SJSA1 (cell line): ENCODE measurements at places on chromosomes 4 and X. TPM values are rescaled to one million over a fixed set of nuclear protein-coding genes. Genes with fewer than 3 reads are reported as not detected.

- DNase-seq: no peak
- H3K4me3 ChIP-seq: no peak overlapping the region
- H3K27ac ChIP-seq: no peak overlapping the region
These were observed 147.1 kb downstream of the EVC2 start for GRCh38 chr4:5561286-5561685.

GRCh38 chrX:112087545-112087944 is 5.0 kb upstream of the TRPC5 start:
- no peaks in the 10 kb centered on the region for H3K4me1 ChIP-seq
- H3K27ac ChIP-seq: no peak overlapping the region
- DNase-seq: no peak
- H3K36me3 ChIP-seq: no peaks in the 10 kb centered on the region
- H3K27me3 ChIP-seq: no peaks in the 10 kb centered on the region
- H3K4me3 ChIP-seq: no peak overlapping the region

The MAGEA11 gene
- total RNA-seq: not detected in 2 replicates

DNA sequence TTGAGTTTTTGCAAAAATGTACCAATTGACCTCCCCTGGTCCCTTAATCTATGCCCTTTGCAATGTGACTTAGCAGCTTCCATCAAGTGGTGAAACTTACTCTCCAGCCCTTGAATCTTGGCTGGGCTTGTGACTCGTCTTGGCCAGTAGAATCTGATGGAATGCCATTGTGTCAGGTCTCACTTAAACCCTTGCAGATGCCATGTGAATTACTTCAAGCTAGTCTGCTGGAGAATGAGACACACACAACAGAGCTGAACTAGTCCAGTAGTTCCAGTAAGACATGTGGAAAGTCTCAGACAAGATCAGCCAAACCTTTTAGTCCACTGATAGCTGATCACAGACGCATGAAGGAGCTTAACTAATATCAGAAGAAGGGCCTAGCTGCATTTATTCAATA is 567.8 kb upstream of the CPEB2 start:
- no peaks in the 10 kb centered on the region for H3K36me3 ChIP-seq
- DNase-seq: no peak
- H3K4me1 ChIP-seq: no peaks in the 10 kb centered on the region
- H3K4me3 ChIP-seq: no peak overlapping the region
- H3K27ac ChIP-seq: no peak overlapping the region
- no peaks in the 10 kb centered on the region for H3K27me3 ChIP-seq

DNA sequence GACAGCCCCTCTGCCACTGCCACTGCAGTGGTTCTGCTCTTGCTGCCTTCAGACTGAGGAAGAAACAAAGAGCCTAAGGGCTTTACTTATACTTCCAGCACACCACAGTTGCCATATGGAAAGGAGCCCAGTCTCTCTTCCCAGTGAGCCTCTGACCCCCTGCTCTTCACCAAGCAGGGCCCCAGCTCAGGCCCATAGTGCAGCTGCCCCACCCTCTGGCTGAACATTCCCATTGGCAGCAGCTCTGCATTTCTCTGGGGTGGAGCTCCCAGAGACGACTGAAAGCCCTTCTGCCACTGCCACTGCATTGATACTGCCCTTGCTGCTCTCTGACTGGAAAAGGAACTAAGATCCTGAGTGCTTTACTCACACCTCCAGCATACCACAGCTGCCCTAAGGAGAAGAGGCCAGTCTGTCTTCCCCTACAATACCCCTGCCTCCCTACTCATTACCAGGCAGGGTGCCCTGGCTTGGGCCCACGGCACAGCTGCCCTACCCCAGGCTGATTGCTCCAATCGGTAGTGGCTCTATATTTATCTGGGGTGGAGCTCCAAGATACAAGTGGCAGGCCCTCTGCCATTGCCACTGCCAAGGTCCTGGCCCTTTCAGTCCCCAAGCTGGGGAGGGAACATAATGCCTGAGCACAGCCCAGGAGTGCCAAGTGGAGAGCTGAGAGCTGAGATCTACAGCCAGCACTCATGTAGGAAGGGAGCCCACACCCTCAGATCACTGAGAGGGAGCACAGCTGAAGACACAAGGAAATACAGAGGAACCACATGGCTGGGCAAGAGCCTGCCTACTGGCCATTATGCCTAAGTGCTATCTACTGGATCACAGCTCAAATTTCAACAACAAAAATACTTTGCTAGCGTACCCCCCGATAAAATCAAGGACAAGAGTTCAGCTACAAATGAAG is 36.0 kb downstream of the AWAT2 start:
- H3K4me3 ChIP-seq: no peak overlapping the region
- no peak for DNase-seq
- H3K4me1 ChIP-seq: no peaks in the 10 kb centered on the region
- H3K27ac ChIP-seq: no peak overlapping the region
- H3K27me3 ChIP-seq: no peaks in the 10 kb centered on the region
- H3K36me3 ChIP-seq: no peaks in the 10 kb centered on the region

The KLHL4 gene
- 0.69 and 3.9 TPM in 2 replicates for total RNA-seq

The HSD17B13 gene
- not detected in 2 replicates for total RNA-seq
